ENCODE measurements at places on chromosomes 7 and 10. TPM values are rescaled to one million over a fixed set of nuclear protein-coding genes. Genes with fewer than 3 reads are reported as not detected.

C10orf67 gene
- not detected for total RNA-seq

NPY gene
- not detected for total RNA-seq

STEAP1B gene
- 22.7 TPM for total RNA-seq

LLCFC1 gene
- total RNA-seq = not detected

PDE6C gene
- not detected for total RNA-seq

PRPS1L1 gene
- total RNA-seq = not detected

CLDN4 gene
- total RNA-seq = 2.0 TPM

NOS3 gene
- total RNA-seq = 15.5 TPM

CLRN3 gene
- total RNA-seq = not detected

SLC26A3 gene
- not detected for total RNA-seq

SOSTDC1 gene
- not detected for total RNA-seq

NPSR1 gene
- total RNA-seq = not detected

HK1 gene
- total RNA-seq = 114 TPM

TCF7L2 gene
- total RNA-seq = 12.0 TPM

CPA5 gene
- not detected for total RNA-seq

FXYD4 gene
- not detected for total RNA-seq

FAM25A gene
- total RNA-seq = not detected

VAX1 gene
- total RNA-seq = 0.81 TPM

SPDYE1 gene
- total RNA-seq = not detected

TET1 gene
- 47.6 TPM for total RNA-seq

TMEM236 gene
- 0.03 TPM for total RNA-seq

OR2F1 gene
- total RNA-seq = not detected

CEP41 gene
- total RNA-seq = 8.1 TPM

LIPM gene
- total RNA-seq = not detected

LIPN gene
- not detected for total RNA-seq

ATP6V1F gene
- total RNA-seq = 93.5 TPM

RNF32 gene
- total RNA-seq = 1.0 TPM

CPN1 gene
- total RNA-seq = not detected

SFTPA1 gene
- total RNA-seq = not detected

Data from H7 (cell line).